Astrocyte of the spinal cord (primary cell): ENCODE measurements at places on chromosomes 2 and 18.

DNA sequence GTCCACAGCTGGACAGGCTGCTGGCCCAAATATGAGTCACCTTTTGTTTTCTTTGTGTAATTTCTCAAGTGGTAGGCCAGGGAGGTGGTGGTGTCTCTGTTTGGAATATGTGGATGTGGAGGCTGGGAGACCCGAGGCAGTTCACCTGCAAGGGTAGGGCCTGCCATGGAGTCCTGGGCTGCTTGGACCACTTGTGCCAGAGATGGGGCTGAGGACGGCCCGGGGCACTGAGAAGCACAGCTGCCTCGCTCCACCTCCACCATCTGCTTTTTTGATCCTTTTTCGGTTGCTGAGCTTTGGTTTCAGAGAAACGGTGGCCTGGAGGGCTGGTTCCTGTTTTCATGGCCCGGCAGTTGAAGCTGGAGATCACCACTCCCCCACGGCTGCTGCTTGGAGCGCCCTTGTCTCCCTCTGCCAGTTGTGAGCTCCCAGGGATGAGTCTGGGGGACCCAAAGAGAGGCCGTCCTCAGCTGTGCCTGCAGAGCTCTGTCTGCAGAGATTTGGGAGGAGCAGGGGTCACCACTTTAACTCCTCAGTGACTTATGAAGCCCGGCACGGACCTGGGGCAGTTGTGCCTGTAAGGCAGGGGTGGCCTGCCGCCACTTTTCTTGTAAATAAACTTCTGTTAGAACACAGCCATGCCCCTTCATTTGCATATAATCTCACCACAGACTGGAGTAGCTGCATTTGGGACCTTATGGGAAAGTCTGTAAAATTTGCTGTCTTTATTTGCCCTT lies 67.6 kb upstream of the MCFD2 start:
- DNase-seq = peak; percentile 69

GRCh38 chr18:5584746-5585417 lies 41.1 kb upstream of the EPB41L3 start:
- peak; percentile 71 for DNase-seq

DNA sequence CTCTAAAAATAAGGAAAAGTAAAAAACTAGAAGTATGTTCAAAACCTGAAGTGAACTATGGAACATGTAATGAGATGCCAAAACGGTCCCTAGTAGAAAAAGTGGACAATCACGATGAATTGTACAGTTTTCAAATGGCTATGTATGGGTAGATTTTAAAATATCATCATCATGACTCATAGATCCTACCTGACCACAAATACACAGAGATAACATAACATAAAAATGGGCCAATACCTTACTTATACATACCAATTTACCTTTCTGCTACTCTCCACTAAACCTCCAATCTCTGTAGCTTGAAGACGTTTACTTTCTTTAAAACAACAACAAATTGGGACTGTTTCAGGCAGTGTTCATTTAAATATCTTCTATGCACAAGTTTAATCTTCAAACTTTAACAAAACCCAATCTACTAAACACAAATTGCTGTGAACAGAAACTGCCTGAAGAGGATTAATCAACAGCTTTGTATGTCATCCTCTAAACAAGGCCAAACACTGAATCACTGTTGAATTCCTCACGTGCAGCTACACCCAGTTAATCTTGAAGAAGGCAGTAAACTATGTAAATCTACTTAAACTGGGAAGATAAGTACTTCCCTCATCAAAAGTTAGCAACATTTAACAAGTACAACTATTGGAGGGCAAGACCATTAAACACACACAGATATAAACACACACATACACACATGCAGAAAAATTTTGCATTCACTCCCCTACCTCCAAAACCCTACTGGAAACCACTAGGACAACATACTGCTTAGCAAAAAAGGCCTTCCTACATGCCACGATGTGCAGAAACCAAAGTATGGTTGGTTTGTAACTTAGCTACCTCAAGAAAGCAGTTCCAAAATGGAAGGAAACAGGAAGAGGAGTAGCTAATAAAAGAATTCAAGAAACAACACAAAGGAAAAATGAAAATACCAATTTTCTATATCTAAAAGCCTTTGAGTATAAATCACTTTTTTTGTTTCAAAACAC lies 90.3 kb downstream of the RBMS1 start:
- DNase-seq = no peak

DNA sequence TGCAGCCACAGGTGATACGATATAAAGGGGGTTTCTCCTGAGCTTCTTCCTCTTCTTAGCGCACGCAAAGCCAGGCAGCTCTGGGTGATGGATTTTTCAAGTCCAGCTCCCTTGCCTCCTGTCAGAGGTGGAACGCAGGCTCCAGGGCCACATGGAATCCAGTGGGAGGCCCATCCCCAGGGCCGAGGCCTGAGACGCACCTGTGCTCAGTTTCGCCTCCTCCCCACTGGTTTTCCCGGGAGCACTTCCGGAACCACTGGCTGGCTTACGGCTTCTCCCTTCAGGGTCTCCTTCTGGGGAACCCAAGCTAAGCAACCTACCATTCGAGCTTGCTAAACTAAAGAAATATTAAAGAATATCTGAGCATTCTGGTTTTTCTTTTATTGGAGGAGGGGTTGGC lies 63.6 kb downstream of the TRAPPC12 start:
- no peak for DNase-seq

DNA sequence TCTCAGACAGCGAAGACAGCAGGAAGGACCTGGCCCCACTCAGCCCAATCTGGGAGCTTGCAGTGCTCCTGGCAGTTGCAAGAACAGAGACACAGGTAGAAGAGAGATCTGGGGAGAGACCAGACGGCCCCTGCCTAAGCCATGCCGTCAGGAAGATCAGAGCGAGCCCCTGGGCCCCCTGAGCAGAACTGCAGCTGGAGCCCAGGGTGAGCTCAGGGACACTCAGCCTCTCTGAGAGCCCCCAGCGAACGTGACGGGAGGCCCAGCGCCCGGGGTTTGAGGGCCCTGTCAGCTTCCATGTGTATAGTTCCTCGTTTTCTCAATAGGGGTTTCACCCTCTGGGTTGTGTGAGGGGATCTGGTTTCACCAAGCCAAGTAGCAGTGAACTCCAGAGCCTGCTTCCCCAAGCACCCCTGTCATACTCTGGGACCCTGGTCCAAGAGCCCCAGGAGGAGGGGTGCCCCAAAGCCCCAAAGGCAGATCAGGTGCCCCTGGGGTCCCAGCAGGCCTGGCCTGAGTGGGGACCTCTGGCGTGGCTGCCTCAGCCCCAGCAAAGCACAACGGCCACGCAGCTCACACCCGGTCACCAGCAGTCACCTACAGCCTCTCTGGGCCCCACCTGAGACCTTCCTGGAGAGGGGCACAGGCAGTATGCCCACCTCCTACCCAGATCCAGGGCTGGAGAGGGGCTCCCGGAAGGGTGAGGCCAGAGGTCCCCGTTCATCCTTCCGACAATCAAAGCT lies 431.3 kb upstream of the MYT1L start:
- no peak for DNase-seq

GRCh38 chr2:164972216-164972615 lies 16.9 kb upstream of the SLC38A11 start:
- no peak for DNase-seq

DNA sequence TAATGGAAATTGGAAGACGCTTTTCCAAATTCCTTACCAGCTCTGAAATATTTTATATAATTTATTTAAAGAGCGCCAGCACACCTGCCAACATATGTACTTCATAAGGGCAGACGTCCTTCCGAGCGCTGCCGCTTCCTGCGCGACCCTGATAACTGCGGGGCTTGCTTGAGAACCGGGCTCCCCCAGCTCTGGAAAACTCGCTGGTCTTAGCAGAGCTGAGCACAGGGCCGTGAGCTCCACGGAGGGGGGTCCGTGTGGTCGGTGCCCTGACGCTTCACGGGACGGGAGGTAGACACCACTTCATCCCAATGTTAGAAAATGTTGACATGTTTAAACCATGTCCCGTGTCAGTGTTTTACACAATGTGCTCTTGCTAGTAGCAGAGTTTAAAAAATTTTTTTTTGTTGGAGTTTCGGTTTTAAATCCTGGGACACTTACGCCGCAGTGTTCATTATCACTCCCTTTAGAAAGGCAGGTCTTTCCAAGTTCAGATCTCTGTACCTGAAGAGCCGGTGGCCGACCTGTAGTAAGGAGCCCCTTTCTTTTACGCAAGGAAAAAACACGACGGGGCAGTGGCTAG lies 1.6 kb downstream of the NFATC1 start:
- no peak for DNase-seq

- no peak for DNase-seq
Observed at GRCh38 chr2:233814056-233814835, 36.1 kb downstream of the MROH2A start.

- no peak for DNase-seq
Observed at GRCh38 chr2:165562233-165562632, 92.7 kb downstream of the CSRNP3 start.

- no peak for DNase-seq
Observed at GRCh38 chr2:127255146-127255545, 35.0 kb upstream of the CYP27C1 start.

GRCh38 chr2:127080226-127080937 lies 26.6 kb downstream of the BIN1 start:
- DNase-seq = no peak

GRCh38 chr2:195820867-195821565 lies 164.0 kb downstream of the SLC39A10 start:
- DNase-seq = no peak

DNA sequence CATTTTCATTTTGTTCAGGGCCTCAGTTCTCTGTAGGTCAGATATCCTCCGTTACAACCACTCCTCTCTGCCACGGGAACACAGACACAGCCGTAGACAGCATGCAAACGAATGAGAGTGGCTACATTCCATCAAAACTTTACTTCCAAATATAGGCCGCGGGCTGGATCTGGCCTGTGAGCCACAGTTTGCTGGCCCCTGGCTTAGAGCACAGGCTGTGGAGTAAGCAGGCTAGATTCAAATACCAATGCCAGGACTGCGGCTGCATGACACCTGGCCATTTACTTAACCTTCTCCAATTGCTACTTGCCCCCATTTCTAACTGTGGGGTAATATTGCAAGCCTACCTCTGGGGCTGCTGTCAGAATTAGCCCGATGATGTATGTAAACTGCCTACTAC lies 325.8 kb upstream of the POU3F3 start:
- no peak for DNase-seq

- no peak for DNase-seq
Observed at GRCh38 chr2:176471949-176472348, 202.7 kb downstream of the MTX2 start.

- DNase-seq = no peak
Observed at GRCh38 chr2:97718942-97719341, 5.6 kb downstream of the ZAP70 start.

DNA sequence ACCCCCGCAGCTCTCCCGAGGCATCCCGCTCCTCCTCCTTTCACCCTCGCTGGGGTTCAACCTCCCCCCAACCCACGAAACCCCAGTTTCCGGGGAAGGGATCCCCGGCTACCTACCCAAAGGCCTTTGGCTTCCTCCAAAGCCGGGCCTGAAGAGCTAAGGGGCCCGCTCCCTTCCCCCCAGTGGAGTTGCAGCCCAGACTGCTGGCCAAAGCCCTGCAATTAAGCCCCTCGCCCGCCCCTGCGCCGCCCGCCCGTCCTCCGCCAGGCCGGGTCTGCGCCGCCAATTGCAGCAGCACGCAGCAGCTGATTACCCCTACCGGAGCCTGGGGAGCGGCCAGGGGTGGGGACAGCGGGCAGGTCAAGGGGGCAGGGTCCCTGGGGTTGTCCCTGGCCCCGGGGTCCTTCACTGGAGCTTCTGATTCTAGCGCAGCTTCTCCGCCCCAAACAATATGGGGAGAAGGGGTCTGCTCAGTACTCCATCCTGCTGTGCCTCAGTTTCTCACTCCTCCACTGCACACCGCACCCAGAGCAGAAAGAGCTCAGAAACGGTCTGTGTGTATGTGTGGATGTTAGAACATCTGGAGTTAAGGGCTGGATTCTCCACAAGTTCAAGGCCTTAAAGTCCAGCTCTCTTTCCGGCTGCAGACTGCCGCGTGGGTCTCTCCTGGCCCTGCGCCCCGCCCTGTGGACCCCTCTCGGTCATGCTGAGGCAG lies 16.9 kb downstream of the WNT10A start:
- no peak for DNase-seq
